Fibroblast of gingiva (primary cell): ENCODE measurements at places on chromosomes 3 and 15.

DNA sequence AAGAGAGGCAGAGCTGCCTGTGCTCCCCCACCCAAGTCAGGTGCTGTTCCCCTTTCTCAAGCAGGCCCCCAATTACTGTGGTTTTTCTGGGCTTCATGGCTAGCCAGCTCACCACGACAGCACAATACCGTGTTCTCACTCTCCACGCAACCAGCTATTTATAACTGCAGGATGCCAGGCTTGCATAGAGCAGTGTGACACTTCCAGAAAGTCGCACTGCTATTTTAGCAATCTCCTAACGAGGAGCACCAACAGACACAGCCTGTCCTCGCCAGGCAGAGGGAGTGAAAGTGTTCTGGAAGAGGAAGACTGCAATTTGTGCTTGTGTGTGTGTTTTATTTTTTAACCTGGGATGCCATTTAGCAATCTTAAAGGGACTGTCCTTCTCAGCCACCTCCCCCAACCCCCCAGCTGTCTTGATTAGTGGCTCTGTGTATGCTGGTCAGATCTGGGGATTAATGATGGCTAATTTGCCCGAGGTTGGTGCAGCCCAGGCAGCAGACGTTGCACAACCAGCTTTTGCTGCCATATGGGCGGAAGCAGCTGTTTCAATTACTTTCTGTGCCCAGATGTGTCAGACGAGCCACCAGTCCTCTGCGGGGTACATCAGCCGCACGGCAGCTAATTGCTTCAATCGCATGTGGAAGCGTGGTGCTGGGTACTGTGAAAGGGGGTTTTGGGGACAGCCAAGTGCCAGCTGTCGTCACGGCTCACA lies 268.0 kb upstream of the ARRDC4 start:
- no peak for DNase-seq

DNA sequence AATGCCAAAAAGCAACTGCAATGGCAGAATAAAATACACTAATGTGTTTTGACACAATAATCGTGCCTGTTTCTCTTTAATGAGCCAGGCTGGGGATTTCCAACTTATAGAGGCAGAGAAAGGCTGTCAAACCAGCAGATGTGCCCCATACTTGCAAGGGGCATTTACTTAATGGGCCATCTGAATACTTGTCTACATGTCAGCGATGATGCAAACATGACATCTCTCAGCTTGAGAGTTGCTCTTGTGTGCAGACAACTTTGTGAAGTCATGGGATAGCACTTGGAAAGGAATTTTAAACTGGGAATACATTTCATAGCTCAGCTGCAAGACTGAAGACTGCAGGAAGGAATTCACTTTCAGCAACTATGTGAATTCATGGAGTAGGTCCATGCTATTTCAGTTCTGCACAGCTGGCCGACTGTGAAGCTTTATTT lies 127.4 kb upstream of the ADAMTS9 start:
- peak; percentile 3 for DNase-seq

DNA sequence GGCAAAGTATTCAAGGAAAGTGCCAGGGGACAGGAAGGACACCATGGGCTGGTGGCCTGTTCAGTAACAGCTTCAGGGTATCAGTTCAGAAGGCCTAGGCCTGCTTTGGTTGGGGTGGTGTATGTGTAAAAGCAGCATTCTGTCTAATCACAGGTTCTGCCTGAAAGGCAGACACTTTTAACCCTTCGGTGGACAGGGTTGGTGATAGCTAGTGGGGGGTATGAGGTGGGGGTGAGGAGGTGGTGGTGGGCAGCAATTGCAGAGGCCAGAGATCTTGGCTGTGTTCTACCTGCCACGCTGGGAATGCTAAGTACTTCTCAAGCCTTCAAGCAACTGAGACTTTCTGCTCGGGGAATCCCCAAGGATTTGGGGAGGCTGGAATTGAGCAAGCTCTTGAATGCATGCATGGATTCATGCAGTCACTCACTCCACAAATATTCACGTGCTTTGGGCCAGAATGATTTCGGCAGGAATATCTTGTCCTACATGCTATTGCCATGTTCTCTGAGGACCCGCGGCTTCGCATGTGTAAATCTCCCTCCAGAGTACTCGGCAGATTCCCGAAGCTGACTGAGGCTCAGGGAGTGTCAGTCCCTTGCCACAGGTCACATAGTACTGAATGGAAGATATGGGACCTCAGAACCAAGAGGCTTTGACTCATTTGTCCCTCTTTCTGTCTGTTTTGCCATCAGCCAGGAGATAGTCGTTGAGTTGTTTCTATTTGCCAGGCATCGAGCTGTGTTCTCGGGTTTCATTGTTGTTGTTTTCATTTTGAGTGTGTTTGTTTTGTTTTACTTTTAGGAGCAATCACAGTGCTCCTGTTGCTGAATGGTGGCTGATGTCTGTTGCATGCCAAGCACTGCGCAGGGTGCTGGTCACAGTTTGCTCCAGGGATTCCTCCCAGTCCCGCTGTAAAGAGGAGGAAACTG lies 65.5 kb downstream of the SMAD3 start:
- DNase-seq = peak; percentile 87

GRCh38 chr15:73424506-73424905 lies 18.5 kb upstream of the REC114 start:
- DNase-seq = no peak

DNA sequence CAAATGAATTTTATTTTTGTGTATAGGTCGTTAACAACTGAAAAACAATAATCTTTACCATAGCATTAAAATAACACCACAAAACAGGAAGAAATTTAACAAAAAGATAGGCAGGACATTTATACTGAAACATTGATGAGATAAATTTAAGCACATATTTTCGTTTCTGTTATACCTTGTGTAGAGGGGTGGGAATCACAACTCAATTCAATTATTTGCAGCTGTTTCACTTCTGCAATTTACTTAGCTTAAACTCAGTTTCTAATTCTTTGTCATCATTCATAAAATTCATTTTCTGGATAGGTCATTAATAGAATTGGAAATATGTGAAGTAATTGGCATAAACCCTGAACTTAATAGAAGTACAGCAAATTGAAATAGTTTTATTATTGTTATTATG lies 42.3 kb downstream of the TP63 start:
- no peak for DNase-seq

- peak; percentile 29 for DNase-seq
Measured at GRCh38 chr3:154334973-154335420, 10.7 kb upstream of the DHX36 start.

DNA sequence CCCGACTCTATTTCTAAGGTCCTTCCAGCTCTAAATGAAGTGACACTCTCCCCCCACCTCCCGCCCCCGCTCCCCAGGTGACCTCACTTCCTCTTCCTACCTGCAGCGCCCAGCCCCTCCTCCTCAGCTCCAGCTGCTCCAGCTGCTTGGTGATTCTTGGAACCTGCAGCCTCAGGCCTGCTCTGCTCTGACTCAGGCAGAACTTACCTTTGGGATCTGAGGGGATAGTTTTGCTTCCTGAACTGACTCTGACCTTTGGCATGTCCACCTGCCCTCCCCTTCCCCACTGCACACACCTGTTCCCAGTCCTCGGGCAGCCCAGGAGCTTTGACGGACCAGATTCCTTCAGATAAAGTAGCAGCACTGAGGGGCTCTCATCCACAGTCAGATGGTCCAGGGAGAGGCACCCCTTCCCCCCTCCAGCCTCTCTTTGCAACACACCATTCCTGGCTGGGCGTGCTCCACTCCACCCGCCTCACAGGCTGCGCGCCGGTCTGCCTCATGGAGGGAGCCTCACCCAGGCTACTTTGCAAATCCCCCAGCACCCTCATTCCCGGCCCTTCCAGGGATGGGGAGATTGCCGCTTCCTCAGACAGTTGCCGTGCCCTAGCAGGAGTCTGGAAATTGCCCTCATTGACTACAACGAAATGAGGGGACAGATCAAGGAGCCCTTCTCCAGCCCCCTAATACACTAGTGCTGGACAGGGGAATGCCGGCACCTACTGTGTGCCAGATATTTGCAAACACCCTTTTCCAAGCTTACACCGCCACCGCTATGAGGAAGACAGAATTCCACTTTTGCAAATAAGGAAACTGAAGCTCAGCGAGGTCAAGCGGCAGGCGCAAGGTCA lies 692 bp upstream of the C15orf39 start:
- no peak for DNase-seq

- no peak for DNase-seq
Measured at GRCh38 chr15:54082836-54083492, 104.7 kb downstream of the UNC13C start.

DNA sequence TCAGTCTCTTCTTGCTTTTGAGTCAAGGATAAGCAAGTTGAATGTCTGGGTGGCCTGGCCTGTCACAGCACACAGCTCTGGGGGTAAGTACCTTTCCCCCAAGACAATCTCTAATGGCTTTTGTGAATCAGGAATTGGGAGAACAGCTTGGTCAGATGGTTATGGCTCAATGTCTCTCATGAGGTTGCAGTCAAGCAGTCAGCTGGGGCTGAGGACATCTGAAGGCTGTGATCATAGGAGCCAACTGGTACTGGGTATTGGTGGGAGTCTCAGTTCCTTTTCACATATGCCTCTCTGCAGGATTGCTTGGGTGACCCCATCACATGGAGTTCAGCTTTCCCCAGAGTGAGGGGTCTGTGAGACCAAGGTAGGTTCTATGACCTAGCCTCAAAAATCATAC lies 33.0 kb upstream of the TMEM158 start:
- no peak for DNase-seq

DNA sequence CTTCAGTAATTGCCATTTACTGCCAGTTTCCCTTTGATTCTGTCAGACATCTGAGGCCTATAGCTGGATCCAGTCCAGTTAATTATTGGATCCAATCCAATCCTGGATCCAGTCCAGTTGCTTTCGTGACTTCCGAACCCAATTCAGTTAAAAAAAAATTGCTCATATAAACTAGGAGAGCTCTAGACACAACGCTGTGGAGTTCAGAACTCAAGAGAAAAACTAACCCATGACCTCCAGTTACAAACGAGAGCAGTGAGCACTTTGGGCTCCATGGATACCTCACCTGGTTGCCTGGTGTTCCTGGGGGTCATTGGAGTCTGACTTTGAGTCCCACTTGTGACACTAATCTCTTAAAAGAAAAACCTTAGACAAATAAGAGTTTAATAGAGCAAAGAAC lies 269.8 kb downstream of the THSD4 start:
- DNase-seq = no peak

GRCh38 chr3:55690177-55690576 lies 203.1 kb upstream of the WNT5A start:
- no peak for DNase-seq

DNA sequence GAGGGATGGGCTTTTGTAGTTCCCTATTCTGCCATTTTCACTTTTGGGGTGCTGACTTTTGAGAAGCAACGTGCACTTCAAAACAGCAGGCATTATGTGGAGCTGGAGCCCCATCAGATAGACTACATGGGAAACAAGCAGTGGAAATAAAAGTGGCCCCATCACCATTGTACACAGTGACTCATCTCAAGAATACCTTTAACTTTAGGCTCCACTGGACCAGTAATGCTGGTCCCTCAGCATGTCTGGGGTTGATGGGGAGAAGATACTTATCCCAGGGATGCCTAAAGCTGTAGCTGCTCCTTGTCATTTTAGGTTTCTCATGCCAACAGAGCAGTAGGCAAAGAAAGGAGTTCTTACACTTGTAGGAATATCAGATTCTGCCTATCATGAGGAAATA lies 45.0 kb downstream of the LSM3 start:
- DNase-seq = no peak

DNA sequence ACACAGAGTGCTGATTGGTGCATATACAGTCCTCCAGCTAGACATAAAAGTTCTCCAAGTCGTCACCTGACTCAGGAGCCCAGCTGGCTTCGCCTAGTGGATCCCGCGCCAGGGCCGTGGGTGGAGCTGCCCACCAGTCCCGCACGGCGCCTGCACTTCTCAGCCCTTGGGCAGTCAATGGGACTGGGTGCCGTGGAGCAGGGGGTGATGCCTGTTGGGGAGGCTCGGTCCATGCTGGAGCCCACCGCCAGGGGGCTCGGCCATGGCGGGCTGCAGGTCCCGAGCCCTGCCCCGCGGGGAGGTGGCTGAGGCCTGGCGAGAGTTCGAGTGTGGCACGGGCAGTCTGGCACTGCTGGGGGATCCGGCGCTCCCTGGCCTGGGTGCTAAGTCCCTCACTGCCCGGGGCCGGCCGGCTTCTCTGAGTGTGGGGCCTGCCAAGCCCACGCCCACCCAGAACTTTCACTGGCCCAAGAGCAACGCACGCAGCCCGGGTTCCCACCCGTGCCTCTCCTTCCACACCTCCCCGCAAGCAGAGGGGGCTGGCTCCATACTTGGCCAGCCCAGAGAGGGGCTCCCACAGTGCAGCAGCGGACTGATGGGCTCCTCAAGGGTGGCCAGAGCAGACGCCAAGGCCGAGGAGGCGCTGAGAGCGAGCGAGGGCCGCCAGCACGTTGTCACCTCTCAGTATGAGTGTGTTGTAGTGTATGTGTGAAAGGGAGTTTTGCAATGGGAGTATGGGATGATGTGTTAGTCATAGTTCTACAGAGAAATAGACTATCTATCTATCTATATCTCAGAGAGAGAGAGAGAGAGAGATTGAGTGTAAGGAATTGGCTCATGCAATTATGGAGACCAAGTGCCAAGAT lies 69.0 kb downstream of the UBE2E2 start:
- no peak for DNase-seq

DNA sequence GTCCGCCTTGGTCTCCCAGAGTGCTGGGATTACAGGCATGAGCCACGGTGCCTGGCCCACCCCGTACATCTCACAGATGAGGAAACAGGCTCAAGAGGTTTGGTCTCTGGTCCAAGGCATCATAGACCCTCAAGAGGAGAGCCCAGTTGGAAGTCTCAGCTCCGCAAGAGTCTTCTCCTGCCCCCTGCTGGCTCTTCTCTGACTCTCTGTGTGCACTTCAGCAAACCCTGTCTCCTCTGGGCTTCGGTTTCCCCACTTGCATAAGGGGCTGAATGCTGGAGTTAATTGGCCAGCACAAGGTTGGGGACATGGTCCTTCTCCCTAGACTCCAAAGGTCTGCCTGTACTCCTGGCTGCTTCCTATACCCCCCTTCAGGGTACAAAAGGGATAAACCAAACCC lies 3.9 kb downstream of the MST1R start:
- no peak for DNase-seq

DNA sequence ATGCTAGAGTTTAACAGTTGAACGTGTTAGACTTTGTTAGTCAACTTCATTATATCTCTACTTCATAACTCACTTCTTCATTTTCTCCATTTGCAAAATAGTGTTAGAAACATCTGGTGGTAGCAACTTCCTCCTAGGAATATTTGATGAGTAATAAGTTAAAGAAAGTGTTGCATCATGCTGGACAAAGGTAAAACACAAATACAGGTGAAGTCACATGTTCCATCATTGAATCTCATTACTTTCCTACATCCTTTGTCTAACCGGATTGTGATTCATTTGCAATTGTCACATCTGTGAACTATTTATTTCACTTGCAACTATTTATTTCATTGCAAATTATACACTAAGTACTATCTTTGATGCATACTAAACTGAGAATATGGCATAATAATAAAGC lies 186.5 kb downstream of the TUSC7 start:
- no peak for DNase-seq

- no peak for DNase-seq
Measured at GRCh38 chr3:47377186-47377585, 3.6 kb upstream of the PTPN23 start.

GRCh38 chr15:91611561-91612323 lies 241.8 kb upstream of the SLCO3A1 start:
- no peak for DNase-seq
